ENCODE measurements at places on chromosomes 6 and 20.
A peak's percentile ranks its signal among the peaks of the same experiment; 100 is the strongest.

DNA sequence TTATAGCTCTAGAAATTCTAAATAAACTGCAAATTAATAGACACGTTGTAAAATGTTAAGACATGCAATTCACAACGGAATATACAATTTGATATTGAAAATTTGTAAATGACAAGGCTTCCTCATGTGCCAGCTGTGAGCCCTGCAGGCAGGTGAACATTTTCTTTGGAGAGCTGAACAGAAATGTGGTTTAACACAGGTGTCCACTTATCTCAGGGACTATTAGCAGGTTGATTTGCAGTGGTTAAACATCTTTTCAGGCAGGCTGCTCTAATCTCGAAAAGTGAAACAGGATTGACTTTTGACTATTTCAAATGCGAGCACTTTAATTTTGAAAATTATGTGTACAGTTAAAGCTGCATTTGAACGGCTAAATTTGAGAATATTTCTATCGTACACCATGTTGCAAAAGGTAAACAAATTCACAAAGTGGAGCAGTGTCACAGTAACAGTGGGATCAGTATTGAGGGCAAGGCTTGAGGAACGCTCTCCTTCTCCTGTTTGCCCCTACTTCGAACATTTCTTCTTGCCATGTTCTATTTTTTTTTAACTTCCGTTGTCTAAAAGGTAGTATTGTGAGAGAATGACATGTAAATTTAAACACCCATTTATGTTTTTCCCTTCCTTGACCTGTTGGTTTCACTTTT, 210.8 kb downstream of the CDKAL1 start:
- no peak for DNase-seq

GRCh38 chr6:162940426-162940825, 212.7 kb downstream of the PACRG start:
- DNase-seq, result no peak

DNA sequence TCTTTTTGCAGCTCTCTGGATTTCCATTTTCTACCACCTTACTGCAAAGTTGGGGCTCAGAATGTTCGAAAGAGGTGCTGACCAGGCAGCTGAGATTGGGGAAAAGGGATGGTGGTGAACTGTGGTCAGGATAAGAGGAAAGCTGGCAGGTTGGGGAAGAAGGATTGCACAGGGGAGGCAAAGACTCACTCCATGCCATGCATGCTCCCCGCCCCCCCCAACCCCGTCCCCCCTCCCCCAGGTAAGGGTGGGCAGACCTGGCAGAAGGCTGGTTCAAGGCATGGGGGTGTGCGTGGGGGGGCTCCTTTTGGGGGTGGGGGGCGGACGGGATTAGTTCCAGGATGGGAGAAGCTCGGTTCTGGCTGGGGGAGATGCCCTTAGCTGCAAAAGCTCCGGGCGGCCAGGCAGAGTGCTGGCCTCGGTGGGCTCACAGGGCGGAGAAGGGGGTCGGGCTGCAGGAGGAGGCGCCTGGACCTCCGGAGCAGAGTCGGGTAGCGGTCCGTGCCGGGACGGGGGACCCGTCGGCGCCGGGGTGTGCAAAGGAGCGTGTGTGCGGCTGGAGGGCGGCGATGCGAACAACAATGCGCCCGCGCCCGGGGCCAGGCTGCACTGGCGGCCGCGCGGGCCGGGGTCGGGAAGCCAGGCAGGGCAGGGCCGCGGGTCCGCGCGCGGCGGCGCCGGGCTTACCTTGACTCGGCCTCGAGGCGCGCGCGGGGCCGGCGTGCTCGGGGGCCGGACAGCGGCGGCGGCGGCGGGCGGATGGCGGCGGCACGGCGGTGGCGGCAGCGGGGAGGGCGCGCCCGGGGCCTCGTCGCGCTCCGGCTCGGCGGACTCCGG, 880 bp downstream of the ADNP start:
- peak; percentile 7 for DNase-seq

DNA sequence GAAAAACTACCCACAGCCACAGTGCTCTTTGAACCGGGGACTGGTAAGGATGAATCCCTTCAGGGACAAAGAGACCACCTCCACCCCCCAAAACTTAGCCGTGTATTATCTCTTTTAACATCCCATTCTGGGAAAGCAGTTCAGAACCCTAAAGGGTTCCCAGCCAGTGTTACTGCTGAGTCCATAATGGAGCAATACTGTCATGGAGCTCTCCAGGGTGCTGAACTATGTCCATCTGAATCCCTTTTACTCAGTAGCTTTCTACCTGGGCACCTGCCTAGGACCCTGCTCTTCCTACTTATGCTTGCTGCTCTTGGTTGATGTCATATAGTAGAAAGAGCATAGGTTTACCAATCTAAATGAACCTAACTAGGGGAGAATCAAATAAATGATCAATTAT, 22.3 kb upstream of the SAYSD1 start:
- DNase-seq, result no peak

GRCh38 chr20:32319100-32319499, 39.0 kb upstream of the ASXL1 start:
- DNase-seq, result no peak
